Fibroblast of the aortic adventitia (primary cell): ENCODE measurements at places on chromosomes 1 and 21. TPM values are rescaled to one million over a fixed set of nuclear protein-coding genes. Genes with fewer than 3 reads are reported as not detected.

- DNase-seq, result peak; percentile 90
Observed at GRCh38 chr1:226814751-226815537, 55.5 kb upstream of the PSEN2 start.

The C1orf141 gene
- total RNA-seq, result 0.65 TPM in 1 of 2 replicates, not detected in the other

DNA sequence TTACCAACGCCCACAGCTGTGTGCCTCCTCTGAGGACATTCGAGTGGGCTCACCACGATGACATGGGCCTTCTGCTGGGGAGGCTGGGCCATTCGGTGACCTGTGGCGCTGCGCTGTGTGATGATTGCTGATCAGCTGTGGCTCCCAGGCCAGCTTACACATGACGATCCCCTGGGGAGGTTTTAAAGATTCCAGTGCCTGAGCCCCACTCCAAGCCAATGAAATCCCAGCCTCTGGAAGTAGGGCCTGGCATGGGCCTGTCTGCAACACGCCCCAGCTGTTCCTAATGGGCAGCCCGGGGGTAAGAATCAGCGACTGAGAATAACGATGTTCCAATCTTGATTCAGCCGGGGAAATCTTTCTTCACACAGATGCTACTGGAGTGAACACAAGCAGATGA, 153.7 kb downstream of the KCNJ6 start:
- DNase-seq, result no peak

DNA sequence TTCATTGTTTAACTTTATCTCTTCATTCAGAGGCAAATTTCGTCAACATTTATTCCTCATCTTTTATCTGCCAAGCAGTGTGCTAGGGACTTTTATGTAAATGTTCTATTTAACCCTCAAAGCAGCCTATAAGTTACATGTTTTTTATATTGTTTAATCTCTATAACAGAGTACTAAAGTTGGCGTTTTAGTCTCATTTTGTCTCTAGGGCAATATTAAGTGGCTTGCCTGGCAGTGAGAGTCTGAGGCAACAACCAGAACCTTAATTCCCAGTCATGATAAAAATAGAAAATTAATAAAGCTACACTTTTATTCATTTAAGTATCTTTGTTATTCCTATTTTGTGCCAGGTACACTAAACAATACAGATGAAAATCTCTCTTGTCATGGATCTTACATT, 994.3 kb upstream of the ADGRL2 start:
- no peak for DNase-seq

DNA sequence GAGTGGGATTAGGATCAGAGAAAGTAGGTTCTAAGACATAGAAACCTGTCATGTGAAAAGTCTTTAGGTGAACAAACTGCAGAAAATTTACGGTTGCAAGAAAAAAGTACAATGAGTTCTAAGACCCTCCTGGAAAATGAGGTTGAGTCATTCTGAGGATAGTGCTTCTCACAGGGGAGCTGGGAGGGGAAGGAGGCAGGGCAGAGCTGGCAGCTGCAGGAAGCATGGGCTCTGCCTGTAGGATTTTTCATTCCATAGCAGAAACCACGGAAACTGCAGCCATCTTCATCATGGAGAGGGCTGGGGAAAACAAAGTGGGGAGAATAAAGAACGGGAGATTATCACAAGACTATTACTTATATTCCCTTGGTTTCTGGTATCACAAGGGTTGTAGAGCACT, 25.8 kb upstream of the THEM4 start:
- DNase-seq, result no peak

The NBPF15 gene
- 38.0 and 43.8 TPM in 2 replicates for total RNA-seq

- DNase-seq, result peak; percentile 33
Observed at GRCh38 chr1:199701726-199702125, 325.8 kb upstream of the NR5A2 start.

DNA sequence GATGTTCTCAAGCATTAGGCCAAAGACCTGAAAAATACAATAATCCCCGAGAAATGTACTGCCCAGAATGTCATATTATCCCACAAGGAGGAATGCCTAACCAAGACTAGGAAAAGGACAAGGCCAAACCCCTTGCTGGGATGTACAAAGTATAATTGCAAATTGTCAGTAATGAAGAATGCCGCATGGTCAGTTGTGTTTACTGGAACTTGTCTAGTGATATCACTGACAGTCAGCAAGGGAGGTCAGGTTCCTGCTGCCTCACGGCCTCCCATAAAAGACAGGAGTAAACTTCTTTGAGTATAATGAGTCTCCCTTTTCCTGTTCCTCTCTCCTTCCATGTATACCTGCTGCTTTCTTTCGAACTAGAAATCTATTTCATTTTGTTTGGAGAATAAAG, 222.8 kb downstream of the RHOU start:
- DNase-seq, result no peak

DNA sequence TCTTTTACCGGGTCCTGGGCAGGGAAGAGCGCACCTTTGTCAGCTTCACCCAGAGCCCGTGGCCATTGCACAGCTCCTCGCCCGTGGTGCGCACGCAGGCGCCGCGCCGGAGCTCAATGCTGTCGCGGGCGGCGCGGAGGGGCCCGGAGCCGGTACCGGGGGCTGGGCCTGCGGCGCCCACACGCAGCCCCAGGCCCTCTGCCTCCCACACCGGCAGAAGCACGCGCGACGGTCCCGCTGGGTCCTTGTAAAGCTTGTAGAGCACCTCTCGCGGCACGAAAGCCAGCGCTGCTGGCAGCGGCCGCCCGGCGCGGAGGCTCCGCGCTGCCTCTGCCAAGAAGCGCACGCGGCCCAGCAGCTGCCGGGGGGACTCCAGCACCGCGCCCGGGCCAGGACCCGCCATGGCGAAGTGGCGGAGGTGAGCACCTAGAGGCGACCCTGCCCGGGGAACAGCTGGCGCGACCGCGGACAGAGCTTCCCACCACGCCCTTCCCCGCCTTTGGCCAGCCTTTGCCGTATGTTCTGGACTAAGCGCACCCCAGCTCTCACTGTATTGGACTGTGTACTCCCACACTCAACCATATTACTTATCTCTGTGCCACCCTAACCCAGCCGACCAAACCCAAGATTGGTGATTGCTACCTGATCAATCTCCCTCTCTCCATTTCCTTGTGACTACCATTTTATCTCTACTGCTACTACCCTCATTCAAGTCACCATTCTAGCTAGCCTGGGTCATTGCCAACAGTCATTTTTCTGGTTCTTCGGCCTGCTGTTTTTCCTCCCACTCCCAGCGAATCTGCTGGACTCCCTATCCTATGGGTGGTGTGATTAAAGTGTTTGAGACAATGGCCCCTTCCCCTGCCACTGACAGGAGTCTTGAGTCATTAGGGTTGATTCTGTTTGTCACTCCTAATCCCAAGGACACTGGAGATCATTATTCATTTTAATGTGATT, at the start of gene HECTD3:
HECTD3 (minus strand) TSS at position 470 of the 957 bp plus-strand sequence; CDS start at position 403, 67 bp downstream.
- DNase-seq, result peak; percentile 74

GRCh38 chr1:99727575-99728185, 38.8 kb downstream of the FRRS1 start:
- DNase-seq, result peak; percentile 69

- no peak for DNase-seq
Observed at GRCh38 chr1:101613546-101613945, 376.7 kb downstream of the S1PR1 start.

GRCh38 chr1:9269721-9270120, 23.0 kb upstream of the SPSB1 start:
- no peak for DNase-seq

The RUNX3 gene
- total RNA-seq, result not detected in 2 replicates

The BCL2L15 gene
- total RNA-seq, result 0.18 TPM in 1 of 2 replicates, not detected in the other

- no peak for DNase-seq
Observed at GRCh38 chr1:94531664-94532063, 9.9 kb downstream of the F3 start.

- no peak for DNase-seq
Observed at GRCh38 chr1:183607322-183607980, 17.2 kb upstream of the NCF2 start.

GRCh38 chr1:43452789-43453441, 816 bp downstream of the HYI start:
- DNase-seq, result peak; percentile 77

GRCh38 chr1:40389871-40390560, 16.5 kb downstream of the SMAP2 start:
- peak; percentile 93 for DNase-seq

The ANKRD35 gene
- total RNA-seq, result 3.2 and 3.9 TPM in 2 replicates

The NBPF6 gene
- total RNA-seq, result not detected in 2 replicates

DNA sequence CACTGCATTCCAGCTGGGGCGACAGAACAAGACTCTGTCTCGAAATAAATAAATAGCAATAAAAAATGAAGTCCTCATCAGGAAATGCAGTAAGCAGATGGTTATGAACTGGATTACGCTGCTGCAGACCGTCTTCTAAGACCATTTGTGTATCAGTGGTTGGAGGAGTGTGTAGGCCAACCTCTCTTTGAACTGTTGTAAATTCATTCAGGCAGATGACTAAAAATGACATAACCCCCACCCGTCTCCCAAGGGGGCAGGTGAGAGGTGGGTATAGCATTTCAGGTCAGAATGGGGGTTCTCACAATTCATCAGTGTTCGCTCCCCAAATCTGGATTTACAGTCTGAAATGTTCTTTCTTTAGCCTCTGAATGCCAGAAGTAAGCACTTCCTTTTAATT, 177.3 kb downstream of the KIF26B start:
- no peak for DNase-seq

- DNase-seq, result no peak
Observed at GRCh38 chr21:19850157-19850556, 1148.1 kb upstream of the NCAM2 start.

The IRF6 gene
- total RNA-seq, result 3.1 TPM in 1 of 2 replicates, not detected in the other

The RAB42 gene
- 1.6 and 3.4 TPM in 2 replicates for total RNA-seq

The CCDC190 gene
- 0.16 and 4.6 TPM in 2 replicates for total RNA-seq

DNA sequence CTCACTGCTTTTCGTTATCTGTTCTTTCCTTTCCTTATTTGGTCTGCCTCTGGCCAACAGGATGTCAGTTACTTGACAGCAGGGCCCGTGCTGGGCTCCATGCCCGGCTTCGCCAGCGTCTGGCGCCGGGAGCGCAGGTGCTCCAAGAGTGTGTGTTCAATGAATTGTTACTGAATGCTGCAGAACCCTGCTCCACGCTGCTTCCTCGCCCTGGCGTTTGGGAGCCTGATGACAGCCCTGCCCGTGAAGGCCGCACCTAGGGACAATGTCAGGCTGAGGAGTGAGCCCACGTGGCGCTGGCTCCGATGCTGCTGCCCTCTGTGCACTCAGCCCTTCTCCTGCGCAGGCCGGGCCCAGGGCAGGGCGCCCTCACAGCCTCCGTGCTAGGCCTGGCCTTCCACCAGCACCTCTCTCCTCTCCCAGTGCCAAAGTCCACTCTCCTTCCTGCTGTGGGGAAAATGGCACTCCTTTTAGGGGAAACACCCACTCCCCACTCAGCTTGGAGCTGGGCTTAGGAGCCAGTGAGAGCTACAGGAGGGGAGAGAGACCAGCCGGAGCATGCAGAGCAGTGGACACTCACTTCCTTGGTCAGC, 51.4 kb downstream of the ACBD3 start:
- peak; percentile 27 for DNase-seq

The RHCE gene
- 0.27 and 0.33 TPM in 2 replicates for total RNA-seq

DNA sequence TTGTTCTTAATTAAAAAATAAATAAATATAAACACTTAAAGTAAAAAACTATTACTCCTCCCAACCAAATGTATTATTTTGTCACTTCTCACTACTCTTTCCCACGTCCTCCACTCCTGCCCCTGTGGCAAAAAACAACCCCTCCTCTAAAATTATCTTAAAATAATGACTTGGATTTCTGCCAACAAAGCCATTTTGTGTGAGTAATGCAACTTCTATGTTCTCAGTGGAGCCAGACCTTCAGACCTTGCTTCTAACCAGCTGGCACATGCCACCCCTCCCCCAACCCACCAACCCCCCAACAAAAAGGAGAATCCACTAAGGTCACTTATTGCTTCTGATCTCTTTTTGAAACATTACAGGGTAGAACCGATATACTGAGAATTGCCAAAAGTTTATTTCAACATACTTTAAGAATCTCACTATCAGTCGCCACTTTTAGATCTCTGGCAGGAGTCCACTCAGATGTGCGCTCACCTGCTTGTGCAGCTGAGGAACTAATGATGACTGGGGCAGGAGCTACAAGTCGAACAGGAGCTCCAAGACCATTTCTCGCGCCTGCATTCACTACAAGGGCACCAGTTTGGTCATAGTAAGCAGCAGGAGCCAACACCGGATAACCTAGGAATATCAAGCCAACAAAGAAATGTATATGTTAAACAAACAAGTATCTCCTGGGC, 58.3 kb upstream of the SDC3 start:
- DNase-seq, result peak; percentile 82

DNA sequence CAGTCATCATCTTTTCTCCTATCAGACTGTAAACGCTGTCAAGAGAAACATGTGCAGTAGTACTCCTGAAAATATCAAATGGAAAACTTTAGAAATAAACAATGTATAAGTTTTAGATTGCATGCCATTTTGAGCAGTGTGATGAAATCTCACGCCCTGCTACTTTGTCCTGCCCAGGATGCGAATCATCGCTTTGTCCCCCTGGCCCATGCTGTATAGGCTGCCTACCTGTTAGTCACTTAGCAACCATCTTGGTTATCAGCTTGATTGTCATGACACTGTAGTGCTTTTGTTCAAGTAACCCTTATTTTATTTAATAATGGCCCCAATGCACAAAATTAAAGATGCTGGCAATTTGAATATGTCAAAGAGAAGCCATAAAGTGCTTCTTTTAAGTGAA, 363.0 kb downstream of the ZP4 start:
- no peak for DNase-seq

GRCh38 chr1:91022518-91022929, 689 bp upstream of the ZNF644 start:
- no peak for DNase-seq

The DCDC2B gene
- not detected in 2 replicates for total RNA-seq

DNA sequence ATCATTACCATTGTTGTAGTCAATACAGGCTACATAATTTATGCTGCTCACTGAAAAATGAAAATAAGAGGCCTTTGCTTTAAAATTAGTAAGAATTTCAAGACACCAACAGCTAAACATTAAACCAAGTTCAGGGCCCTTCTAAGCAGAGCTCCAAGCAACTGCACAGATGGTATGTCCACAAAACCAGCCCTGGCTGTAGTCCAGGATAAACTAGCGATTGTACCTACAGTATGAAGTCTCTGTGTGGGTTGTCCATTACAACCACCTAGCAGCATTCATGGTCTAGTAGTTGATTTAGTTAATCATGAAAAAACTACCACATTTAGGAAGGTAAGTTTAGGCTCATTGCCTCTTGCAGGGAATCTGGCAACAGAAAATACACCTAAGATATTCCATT, 35.3 kb downstream of the CLCA4 start:
- no peak for DNase-seq

The RSPO1 gene
- 0.49 TPM in 1 of 2 replicates, not detected in the other for total RNA-seq

- DNase-seq, result no peak
Observed at GRCh38 chr1:159968901-159969300, 14.9 kb upstream of the SLAMF9 start.

The C4BPB gene
- not detected in 2 replicates for total RNA-seq

DNA sequence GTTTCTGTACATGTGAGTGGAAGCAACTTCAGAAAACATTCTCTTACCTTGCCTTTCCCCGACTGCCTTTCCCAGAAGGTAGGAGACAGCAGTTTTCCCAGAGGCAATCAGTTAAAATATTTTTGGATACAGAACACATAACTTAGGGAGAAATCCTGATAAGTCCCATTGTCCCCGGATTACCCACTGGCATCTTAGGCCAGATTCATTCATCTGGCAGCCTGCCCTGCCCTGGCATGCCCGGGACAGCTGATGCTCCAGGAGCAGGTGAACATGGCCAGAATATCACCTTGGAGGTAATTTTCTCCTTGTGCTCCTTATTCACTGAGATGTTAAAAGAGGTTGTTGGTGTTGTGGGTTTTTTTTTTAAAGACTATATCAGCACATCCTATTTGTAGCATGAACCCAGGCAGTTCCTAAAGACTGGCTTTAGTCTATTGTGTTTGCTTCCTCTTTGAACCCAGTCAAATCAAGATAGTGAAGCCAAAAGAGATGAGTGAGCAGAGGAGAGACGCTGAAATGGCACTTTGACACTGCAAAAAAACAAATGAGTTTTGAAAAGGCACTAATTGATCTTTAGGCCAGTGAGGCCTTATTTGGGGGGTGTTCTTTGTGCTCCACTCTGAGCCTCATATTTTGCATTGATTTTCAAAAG, 139.6 kb downstream of the PLPP3 start:
- no peak for DNase-seq
